Ammon's horn (tissue), 1 donor: ENCODE measurements at places on chromosomes 16 and 17.

GRCh38 chr17:64343833-64344637 lies 46.6 kb downstream of the PECAM1 start:
- DNase-seq = peak; percentile 70

DNA sequence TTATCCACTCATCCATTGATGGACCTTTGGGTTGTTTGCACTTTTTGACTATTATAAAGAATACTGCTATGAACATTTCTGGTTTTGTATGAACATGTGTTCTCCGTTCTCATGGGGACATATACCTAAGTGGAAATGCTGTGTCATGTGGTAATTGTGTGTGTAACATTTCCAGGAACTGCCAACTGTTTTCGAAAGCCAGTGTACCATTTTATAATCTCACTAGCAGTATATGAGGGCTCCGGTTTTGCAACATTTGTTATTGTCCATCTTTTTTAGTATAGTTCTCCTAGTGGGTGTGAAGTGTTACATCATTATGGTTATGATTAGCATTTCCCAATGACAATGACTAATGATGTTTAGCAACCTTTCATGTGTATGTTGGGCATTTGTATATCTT lies 5.1 kb upstream of the TRIM25 start:
- DNase-seq = no peak

GRCh38 chr17:80146121-80147034 lies 550 bp downstream of the EIF4A3 start:
- DNase-seq = peak; percentile 19

- no peak for DNase-seq
Measured at GRCh38 chr17:36717088-36717487, 115.7 kb downstream of the MRM1 start.

GRCh38 chr17:68277807-68278206 lies 13.1 kb downstream of the SLC16A6 start:
- DNase-seq = no peak

- DNase-seq = peak; percentile 76
Measured at GRCh38 chr16:24036614-24037013, 200.8 kb downstream of the PRKCB start.

DNA sequence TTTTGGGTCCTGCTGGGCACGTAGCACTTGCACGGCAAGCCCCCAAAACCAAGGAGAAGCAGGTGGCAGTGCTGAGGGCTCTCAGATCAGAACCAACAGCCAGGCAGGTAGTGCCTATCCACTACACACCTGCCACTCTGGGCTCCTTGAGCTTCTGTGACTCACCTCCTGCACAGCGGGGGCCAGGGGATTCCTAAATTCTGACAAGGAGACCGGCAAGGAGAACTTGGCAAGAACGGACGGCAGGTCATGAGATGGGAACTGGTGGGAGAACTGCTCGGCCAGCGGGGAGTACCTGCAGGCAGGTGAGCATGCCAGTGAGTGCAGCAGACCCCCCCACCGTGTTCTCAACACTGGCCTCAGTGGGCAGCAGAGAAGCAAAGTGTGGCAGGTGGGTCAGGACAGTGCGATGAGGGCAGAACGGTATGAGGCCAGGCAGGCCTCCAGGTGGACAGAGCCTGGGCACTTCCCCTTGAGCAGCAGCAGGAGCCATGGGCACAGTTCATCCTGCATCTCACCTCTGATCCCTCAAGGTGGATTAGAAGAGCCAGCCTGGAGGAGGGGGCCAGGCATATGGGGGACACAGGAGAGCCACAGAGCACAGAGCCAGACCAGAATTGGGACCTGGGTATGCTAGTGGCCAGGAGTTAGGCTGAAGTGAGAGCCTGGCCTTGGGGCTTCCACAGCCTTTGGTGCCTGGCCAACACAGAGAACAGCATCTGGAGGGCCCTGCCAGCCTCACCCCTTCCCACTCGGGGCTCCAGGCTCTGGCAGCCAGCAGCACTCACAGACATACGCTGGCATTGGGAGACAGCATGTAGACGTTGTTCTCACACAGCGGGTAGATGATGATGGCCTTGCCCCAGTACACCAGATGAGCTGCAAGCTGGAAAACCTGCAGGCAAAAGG lies 14.7 kb downstream of the MPG start:
- no peak for DNase-seq

- no peak for DNase-seq
Measured at GRCh38 chr16:79642652-79643051, 42.1 kb upstream of the MAF start.
